ENCODE measurements at places on chromosomes 13 and 19.

GRCh38 chr13:95039415-95039814 is 261.8 kb downstream of the ABCC4 start:
- DNase-seq, result no peak

DNA sequence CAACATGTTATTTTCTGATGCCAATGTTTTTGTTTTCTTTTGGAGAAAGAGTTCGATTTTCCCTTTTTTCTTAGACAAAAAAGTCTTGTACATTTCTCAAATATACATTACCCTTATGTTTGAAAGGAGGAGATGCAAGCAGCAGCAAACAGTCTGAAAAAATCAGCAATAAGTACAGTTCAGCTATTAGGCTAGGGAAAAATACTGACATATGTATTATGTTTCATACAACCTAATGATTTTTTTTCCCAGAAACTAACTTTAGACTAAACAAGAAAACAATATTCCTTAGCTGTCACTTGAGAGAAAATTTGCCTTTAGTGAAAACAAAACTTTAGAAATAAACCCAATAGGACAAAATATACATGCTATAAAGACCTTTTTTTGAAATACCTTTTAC is 1223.5 kb downstream of the SLITRK1 start:
- no peak for DNase-seq

- DNase-seq, result peak; percentile 80
Measured at GRCh38 chr19:55640577-55641425, at the start of gene ZNF580. Gene ZNF580, plus strand, starts transcription at chr19:55641002. Its CDS starts 1,507 bp downstream, at chr19:55642509.

DNA sequence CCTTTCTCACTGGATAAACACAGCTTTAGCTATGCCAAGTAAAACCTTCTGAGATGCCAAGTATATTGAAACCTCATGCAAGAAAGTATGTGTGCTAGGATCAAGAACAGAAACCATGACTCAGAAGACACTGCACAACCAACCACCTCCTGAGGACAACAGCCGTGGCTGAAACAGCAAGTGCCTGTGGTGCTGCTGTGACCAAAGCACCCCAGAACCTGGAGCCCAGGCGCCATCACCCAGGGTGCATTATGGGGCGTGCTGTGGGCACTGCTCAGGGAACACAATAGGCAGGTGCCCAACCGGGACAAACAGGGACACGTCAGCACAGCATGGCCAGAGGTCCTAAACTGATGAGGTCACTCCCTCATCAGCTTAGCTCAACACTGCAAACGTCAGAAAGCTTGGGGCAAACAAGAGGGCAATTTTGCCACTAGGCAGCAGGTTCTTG is 101.3 kb upstream of the SLC15A1 start:
- no peak for DNase-seq

GRCh38 chr19:17037184-17037583 is 10.6 kb upstream of the CPAMD8 start:
- no peak for DNase-seq

GRCh38 chr13:85373322-85373721 is 425.9 kb downstream of the SLITRK6 start:
- DNase-seq, result no peak

DNA sequence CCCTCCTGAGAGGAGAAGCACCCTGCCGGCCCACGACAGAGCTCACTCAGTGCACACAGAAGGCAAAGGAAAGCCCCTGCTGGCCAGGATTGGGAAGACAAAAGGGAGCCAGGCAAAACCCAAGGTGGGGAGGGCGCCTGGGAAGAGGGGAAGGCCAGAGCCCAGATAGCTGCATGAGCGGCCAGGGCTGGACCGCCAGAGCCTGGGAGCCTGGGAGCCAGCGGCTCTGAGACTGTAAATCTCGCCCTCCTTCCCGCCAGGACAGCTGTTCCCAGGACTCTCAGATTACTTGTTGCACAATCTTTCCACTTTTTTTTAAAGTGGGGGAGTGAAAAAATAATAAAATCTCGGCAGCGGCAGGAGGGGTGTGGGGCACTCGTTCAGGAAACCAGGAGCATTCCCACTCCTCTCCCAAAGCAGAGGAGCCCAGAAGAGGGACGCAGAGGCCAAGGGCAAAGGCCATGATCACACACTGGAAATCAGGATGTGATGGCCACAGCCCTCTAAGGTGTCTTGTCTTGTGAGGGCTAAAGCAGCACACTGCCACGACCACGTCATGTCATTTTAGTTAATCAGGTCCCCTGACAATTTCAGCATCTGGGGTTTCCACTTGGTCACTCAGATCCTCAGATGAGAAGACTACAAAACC is 19.6 kb upstream of the EPHX3 start:
- peak; percentile 68 for DNase-seq

All from K562 (cell line).